Caco-2 (cell line): ENCODE measurements at places on chromosomes 5 and 9.
A peak's percentile ranks its signal among the peaks of the same experiment; 100 is the strongest.

DNA sequence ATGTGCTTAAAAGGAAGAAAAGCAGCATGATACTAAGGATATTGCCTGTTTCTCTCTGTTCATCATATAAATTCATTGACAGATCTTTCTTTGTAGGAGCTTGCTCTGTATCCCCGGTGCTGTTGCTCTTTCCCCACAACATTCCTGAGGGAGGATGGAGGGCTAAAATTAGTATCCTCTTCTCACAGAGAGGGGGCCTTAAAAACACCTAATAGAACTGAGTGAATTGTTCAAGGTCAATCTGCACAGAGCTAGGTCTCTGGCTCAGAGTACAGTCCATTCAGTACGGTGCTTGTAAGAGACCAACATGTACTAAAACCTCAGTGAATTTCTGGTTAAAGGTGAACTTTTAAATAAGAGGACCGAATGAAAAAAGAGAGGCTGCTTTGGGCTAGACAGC is 88.7 kb downstream of the PALM2AKAP2 start:
- DNase-seq, result no peak
- H3K36me3 ChIP-seq, result no peaks in the 10 kb centered on the region
- no peaks in the 10 kb centered on the region for H3K4me1 ChIP-seq
- no peak overlapping the region for H3K4me3 ChIP-seq
- no peak overlapping the region for H3K27ac ChIP-seq
- H3K27me3 ChIP-seq, result no peaks in the 10 kb centered on the region

GRCh38 chr5:6750951-6751685 is 37.9 kb downstream of the TENT4A start:
- DNase-seq, result no peak
- H3K36me3 ChIP-seq, result peaks cover 6% of the 10 kb centered on the region
- no peaks in the 10 kb centered on the region for H3K27me3 ChIP-seq
- no peak overlapping the region for H3K27ac ChIP-seq
- no peak overlapping the region for H3K4me3 ChIP-seq

DNA sequence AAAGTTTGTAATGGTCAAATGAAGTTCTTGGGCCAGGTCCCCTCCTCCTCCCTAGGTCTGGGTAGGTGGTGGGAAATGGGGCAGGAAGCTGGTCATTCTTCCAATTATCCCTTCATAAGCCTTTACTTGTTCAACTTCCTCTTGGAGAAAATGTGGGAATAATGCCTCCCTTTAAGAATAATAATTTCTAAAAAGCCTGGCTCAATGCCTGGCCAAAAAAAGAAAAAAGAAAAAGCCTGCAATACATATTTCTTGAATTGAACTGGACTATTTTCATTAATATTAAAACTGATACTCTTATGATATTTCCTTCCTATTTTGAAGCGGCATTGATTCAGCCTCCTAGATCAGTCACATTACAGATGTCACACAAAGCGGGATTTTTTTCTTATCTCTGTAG is 600.9 kb downstream of the CCDC171 start:
- H3K4me3 ChIP-seq, result no peak overlapping the region
- no peaks in the 10 kb centered on the region for H3K27me3 ChIP-seq
- no peaks in the 10 kb centered on the region for H3K36me3 ChIP-seq
- no peak overlapping the region for H3K27ac ChIP-seq

DNA sequence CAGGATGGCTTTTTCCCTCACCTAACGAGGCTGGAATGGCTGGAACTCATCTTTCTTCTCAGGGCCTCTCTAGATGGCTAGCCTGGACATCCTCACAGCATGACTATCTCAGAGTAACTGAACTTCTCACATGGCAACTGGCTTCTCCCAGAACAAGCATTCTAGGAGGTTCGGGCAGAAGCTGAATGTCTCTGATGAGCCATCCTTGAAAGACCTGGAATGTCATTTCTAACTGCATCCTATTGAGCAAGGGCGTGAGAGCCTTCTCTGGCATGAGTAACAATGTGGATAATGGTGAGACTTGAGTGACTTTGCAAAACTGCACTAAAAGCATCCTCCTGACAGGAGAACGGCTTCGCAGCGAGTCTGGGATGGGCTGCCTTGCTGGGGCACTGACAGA is 487.7 kb downstream of the MAT2B start:
- no peaks in the 10 kb centered on the region for H3K36me3 ChIP-seq
- no peak overlapping the region for H3K4me3 ChIP-seq
- H3K27ac ChIP-seq, result no peak overlapping the region
- no peak for DNase-seq
- no peaks in the 10 kb centered on the region for H3K4me1 ChIP-seq

GRCh38 chr5:104541141-104541785 is 978.7 kb upstream of the NUDT12 start:
- H3K27ac ChIP-seq, result no peak overlapping the region
- H3K4me1 ChIP-seq, result no peaks in the 10 kb centered on the region
- no peaks in the 10 kb centered on the region for H3K27me3 ChIP-seq
- no peak overlapping the region for H3K4me3 ChIP-seq
- no peak for DNase-seq

GRCh38 chr5:155624597-155625241 is 611.2 kb downstream of the KIF4B start:
- H3K27ac ChIP-seq, result no peak overlapping the region
- H3K27me3 ChIP-seq, result no peaks in the 10 kb centered on the region
- no peaks in the 10 kb centered on the region for H3K36me3 ChIP-seq
- no peak overlapping the region for H3K4me3 ChIP-seq

DNA sequence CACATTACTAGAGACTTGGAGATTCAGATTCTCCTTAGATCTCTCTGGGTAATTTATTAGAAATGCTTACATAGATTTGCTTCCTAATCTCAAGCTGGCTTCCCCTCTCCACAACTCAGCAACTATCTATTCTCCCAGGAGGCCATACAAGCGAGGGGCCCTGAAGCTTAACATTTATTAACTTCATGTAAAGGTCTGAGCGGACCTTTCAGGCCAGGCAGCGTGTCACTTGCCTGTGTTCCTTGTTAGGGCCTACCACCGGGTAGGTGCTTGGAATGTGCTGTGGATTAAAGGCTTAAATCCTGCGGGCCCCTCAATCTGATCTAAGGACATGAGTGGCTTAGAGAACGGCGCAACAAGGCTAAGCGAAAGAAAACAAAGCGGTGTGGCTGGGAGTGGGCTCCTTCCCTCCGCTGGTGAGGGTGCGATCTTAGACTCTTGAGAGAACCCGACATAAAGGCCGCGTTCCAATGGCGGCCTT is 712 bp upstream of the HSPA4 start:
- H3K36me3 ChIP-seq, result no peaks in the 10 kb centered on the region
- H3K4me3 ChIP-seq, result peak overlapping the region; percentile 93
- peaks cover 18% of the 10 kb centered on the region for H3K4me1 ChIP-seq
- H3K27me3 ChIP-seq, result no peaks in the 10 kb centered on the region
- peak overlapping the region; percentile 100 for H3K27ac ChIP-seq

DNA sequence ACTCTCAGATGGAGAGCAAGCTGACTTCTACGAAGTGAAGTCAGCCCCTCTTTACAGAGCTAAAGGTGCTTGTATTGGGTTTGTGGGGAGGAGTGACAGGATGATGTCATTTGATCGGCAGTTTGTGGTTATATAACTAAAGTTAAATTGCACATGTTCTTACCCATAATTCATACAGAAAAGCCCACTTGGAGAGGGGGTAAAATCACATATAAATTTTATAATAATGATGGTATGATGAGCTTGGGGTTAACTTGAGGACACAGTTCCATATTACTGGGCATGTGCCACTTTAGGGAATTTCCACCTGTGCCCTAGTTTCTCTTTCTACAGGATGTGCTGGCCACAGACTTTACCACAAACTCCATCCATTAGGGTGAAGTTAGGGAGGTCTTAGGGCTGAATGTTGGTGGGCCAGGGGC is 1178.6 kb upstream of the CDH9 start:
- H3K27ac ChIP-seq, result no peak overlapping the region
- H3K36me3 ChIP-seq, result no peaks in the 10 kb centered on the region
- H3K4me3 ChIP-seq, result no peak overlapping the region

DNA sequence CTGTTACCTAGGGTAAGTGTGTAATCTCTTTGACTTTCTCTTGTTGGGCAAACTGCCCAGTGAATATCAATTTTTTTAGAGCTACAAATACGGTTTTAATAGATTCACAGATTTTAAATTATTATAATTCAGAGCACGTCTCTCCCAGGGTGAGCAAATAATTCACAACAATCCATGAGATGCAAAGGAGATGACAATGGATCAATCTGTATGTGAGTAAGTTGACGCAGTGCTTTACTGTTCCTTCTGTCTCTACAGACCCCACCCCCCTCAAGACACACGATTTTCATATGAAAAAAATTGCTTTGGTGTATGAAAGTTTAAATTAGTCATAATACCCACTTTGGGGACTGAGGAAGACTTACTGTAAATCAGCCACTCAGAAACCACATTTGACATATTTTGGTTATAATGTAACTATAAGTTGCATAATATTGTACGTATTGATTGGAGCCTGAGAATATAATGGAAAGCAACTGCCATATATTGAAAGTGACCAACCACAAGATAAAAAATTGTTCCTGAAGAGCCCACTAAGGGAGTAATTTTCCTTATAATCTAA is 201.7 kb downstream of the BNC2 start:
- no peaks in the 10 kb centered on the region for H3K4me1 ChIP-seq
- DNase-seq, result no peak
- no peak overlapping the region for H3K4me3 ChIP-seq
- H3K27me3 ChIP-seq, result no peaks in the 10 kb centered on the region
- H3K36me3 ChIP-seq, result no peaks in the 10 kb centered on the region
- H3K27ac ChIP-seq, result no peak overlapping the region

DNA sequence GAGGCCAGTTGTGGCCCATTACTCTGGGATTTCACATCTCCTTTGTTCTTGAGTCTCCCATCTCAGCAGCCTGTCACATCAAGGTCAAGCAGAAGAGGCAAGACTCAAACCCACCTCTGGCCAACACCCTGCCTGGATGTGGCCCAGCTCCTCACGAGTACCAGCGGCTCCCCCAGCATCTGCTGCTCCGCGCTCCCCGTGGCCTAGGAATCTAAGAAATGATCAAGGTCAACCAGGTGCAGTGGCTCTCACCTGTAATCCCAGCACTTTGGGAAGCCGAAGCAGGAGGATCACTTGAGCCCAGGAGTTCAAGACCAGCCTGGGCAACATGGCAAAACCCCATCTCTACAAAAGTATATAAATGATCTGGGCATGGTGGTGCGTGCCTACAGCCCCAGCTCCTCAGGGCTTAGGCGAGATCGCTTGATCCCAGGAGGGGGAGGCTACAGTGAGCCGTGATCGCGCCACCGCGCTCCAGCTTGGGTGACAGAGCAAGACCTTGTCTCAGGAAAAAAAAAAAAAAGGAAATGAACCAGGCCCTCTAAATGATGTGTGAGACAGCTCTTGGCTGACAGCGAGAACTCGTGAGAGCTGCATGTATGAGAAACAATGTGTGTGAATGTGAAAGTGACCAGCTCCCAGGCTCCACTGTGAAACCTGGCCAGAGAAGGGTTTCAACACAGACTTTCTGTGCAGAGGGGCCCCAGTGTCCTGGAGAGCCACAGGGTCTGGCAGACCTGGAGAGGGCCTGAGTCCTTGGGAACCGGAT is 61.6 kb upstream of the ANGPTL2 start:
- no peak overlapping the region for H3K27ac ChIP-seq
- H3K27me3 ChIP-seq, result no peaks in the 10 kb centered on the region
- H3K36me3 ChIP-seq, result no peaks in the 10 kb centered on the region; the same call in 1 of the 2 replicates

DNA sequence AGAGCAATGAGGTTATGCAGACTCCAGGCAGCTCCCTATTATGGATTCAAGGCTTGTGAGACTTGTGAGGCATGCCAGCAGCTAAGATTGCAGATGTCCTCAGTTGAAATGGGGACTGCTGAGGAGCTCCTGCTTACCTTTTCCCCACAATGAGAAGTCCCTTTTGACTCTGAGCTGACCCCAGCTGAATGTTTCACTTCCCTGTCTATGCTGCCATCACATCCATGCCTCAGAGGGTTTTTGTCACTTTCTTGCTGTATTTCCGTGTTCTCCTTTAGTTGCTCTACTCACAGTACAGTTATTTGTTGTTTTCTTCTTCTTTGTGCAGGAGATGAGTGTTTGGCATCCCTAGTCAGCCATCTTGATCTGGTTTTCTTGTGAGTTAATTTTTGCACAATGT is 18.8 kb upstream of the OR2S2 start:
- H3K36me3 ChIP-seq, result no peaks in the 10 kb centered on the region
- no peaks in the 10 kb centered on the region for H3K27me3 ChIP-seq
- H3K4me1 ChIP-seq, result no peaks in the 10 kb centered on the region
- H3K4me3 ChIP-seq, result no peak overlapping the region

- no peaks in the 10 kb centered on the region for H3K27me3 ChIP-seq
- H3K4me1 ChIP-seq, result no peaks in the 10 kb centered on the region
- no peak for DNase-seq
- no peak overlapping the region for H3K27ac ChIP-seq
- H3K4me3 ChIP-seq, result no peak overlapping the region
These were observed 50.0 kb upstream of the ADAMTSL1 start for GRCh38 chr9:18423791-18424531.

DNA sequence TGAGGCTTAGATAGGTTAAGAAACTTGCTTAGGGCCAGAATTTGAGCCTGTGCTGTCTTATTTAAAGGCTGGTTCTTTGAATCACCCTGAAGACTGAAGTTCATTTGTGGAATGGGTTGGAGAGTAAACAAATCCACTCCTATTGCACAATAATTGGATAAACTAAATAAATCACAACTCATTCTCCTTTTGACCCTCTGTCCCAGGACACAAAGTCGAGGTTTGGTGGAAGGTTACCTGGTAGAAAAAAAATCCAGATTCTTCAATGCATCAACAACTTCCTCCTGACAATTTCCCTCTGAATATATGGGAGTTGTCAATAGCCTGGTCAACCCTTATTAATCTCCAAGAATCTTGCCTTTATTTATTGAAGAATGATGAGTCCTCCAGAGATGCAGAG is 28.9 kb downstream of the TBC1D2 start:
- peaks cover 79% of the 10 kb centered on the region for H3K4me1 ChIP-seq
- H3K36me3 ChIP-seq, result no peaks in the 10 kb centered on the region
- DNase-seq, result no peak
- H3K4me3 ChIP-seq, result no peak overlapping the region
- H3K27me3 ChIP-seq, result no peaks in the 10 kb centered on the region
- peak overlapping the region; percentile 76 for H3K27ac ChIP-seq

GRCh38 chr5:113487416-113487780 is 855 bp downstream of the MCC start:
- DNase-seq, result no peak
- H3K27me3 ChIP-seq, result no peaks in the 10 kb centered on the region; the same call in 1 of the 2 replicates
- no peaks in the 10 kb centered on the region for H3K36me3 ChIP-seq
- no peak overlapping the region; the same call in 1 of the 2 replicates for H3K4me3 ChIP-seq
- H3K27ac ChIP-seq, result no peak overlapping the region

- H3K36me3 ChIP-seq, result no peaks in the 10 kb centered on the region
- H3K27ac ChIP-seq, result no peak overlapping the region
- H3K27me3 ChIP-seq, result no peaks in the 10 kb centered on the region
- no peak overlapping the region for H3K4me3 ChIP-seq
These were observed 652.4 kb upstream of the MEF2C start for GRCh38 chr5:89535411-89535810.

GRCh38 chr5:37723162-37723961 is 116.5 kb downstream of the GDNF start:
- no peaks in the 10 kb centered on the region for H3K27me3 ChIP-seq
- no peak overlapping the region for H3K4me3 ChIP-seq
- H3K27ac ChIP-seq, result no peak overlapping the region
- H3K4me1 ChIP-seq, result no peaks in the 10 kb centered on the region
- peak; percentile 53 for DNase-seq

- H3K4me1 ChIP-seq, result no peaks in the 10 kb centered on the region; the same call in 1 of the 2 replicates
- no peak for DNase-seq
- H3K36me3 ChIP-seq, result no peaks in the 10 kb centered on the region
- peak within 1 kb of the TSS; percentile 10 for H3K27ac ChIP-seq
- H3K4me3 ChIP-seq, result no peak within 1 kb of the TSS
These were observed at the start of gene TXNDC8 for GRCh38 chr9:110337727-110338126. Gene TXNDC8, minus strand, starts transcription at chr9:110337863.
